Stimulated activated CD8-positive, alpha-beta memory T cell treated with anti-CD3 and anti-CD28 coated beads, Interleukin-12 subunit alpha, Interleukin-12 subunit beta, amount 100 ng/mL, for 1 hour (primary cell): ENCODE measurements at places on chromosomes 5 and 9.

- no peak for DNase-seq
These were observed 145.8 kb downstream of the GIN1 start for GRCh38 chr5:102974177-102974576.

DNA sequence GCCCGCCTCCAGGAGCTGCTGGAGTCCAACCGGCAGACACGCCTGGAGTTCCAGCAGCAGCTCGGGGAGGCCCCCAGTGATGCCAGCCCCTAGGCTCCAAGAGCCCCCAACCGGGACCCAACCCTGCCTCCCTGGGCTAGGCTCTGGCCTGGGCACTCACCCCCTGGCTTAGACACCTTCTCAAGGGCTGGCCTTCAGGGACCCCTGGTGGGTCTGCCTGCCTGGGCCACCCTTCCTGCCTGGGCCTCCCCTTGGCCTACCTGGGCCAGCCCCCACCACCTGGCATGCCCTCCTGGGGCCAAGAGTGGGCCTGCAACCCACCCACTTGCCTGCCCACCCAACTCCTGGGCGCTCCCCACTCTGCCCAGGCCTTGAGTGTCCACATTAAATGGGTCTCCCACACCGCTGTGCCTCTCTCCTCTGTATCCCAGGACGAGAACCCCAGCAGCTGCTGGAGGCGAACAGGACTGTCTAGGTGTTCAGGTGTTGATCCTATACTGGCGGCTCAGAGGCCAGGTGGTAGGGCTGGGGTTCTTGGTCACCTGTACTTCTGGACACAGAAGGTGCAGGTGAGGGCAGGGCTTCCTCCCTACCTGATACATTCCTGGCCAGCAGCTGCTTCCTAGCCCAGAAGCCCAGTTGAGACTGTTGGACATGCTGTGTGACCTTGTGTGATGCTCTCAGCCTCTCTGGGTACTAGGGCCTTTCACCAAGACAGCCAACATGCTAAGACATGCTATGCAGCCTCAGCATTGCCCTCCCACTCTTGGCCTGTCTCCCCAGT is 3.6 kb downstream of the BBLN start:
- no peak for DNase-seq

DNA sequence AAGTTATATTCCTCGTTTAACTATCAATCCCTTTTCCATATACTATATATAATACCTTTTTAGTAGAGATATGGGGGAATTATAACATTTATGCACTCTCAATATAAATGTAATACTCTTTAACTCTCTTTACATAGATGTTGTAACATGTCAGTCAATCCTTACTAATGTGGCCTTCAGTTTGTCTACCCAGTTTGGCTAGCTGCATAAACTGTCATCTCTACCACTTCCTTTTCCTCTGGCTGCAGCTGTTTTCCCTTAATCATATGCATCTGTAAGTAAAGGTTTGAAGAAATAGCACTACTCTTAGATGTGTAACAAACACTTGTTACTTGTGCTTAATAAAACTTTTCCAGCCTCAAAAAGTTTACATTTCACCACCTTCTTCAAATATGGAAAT is 13.4 kb downstream of the ABHD17B start:
- DNase-seq: no peak

- no peak for DNase-seq
These were observed 80.7 kb upstream of the TNFAIP8 start for GRCh38 chr5:119275146-119275545.

- no peak for DNase-seq
These were observed 183.2 kb downstream of the TMEM161B start for GRCh38 chr5:88085462-88085861.

DNA sequence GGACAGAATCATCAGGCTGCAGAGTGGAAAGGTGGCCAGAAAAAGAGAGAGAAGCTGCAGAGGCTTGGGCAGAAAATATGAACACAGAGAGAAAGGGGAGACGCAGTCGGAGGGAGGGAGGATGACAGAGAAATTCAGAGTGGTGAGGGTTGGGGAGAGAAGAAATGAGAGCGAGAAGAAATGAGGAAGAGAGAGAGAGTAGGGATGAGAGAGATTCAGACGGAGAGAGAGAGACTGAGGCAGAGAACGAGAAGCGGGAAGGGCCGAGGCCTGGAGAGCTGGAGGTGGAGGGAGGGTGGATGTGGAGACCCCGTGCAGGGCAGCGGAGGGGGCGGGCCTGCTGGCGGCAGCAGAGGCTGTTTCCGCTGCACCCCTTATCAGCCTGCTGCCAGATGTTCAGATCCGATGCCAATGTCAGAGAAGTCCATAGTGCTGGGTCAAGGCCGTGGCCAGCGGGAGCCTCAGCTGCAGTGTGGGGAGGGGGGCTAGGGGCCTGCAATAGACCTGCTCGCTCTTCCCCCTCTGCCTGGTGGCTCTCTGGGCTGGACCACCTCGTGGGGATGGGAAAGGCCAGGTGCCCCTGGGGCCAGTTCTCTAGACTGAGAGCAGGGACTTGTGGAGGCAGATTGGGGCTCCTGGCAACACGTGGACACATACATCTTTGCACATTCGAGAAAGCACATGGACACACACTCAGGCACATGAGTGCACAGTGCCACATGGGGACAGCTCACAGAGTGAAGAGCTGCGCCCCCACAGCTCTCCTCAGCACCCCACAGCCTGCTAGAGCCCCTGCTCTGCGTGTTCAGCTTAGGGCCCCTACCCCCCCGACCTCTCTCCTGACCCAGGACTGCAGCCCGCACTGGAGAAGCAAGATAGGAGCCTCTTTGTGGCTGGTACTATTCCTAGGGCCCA is 4.9 kb upstream of the NR5A1 start:
- no peak for DNase-seq

- DNase-seq: no peak
These were observed 502.8 kb downstream of the NTRK2 start for GRCh38 chr9:85172001-85172978.

DNA sequence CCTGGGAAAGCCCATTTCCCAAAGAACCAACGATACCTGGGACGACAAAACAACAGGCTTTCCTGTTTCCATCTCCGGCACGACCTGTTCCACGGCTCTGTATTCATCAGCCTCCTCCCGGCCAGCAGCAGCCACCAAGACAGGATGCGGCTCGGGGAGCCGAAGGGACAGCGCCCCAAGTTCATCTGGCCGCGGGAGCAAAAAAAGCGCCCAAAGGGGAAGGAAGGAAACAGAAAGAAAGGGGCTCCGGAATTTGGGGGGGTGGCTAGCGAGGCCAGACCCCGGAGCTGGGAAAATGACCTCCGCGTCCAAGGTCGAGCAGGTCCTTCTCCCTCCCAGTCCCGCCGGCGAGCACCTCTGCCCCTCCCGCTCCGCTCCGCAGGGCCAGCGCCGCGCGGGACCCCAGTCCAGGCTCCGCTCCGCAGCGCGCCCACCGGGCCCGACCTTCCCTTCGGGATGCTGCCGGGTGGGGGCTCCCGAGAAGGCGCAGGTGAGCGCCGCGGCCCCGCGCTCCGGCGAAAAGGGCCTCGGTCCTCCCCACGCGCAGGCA is 608 bp downstream of the ELOVL7 start:
- no peak for DNase-seq

DNA sequence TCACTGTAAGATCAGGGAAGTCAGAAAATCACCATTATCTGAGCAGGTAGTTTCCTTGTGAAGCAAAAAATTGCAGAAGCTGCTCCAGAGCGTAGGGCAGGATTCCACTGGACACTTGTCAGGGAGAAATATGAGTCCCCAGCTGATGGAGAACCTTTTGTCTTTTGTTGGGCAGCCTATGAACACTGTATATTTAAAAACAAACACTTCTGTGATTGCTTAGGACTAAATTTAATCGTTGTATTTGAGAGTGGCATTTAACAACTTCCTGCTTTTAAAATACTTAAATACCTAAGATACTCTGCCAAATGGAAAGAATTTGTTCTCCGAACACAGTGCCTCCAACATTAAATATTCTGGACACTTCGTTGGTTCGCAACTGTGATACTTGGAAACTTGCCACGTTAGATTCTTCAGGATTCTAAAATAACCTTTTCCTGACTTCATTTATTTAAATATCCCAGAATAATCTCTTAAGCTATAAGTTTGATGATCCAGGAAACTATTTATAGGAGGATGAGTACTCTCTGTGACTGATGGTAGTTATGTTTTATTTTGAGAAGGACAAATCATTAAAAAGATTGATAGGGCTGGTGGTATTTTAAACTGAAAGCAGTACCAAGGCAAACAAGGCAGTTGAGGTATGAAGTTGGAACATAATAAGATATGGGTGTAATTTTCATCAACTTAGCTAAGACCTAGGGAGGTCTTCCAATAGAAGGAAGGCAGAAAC is 2.7 kb upstream of the HSPA4 start:
- DNase-seq: no peak

- no peak for DNase-seq
These were observed 59.9 kb downstream of the GABRA6 start for GRCh38 chr5:161745392-161745791.

GRCh38 chr9:21565155-21565554 is 83.0 kb upstream of the IFNE start:
- no peak for DNase-seq

GRCh38 chr9:113220467-113221002 is 542 bp downstream of the FKBP15 start:
- DNase-seq: no peak

DNA sequence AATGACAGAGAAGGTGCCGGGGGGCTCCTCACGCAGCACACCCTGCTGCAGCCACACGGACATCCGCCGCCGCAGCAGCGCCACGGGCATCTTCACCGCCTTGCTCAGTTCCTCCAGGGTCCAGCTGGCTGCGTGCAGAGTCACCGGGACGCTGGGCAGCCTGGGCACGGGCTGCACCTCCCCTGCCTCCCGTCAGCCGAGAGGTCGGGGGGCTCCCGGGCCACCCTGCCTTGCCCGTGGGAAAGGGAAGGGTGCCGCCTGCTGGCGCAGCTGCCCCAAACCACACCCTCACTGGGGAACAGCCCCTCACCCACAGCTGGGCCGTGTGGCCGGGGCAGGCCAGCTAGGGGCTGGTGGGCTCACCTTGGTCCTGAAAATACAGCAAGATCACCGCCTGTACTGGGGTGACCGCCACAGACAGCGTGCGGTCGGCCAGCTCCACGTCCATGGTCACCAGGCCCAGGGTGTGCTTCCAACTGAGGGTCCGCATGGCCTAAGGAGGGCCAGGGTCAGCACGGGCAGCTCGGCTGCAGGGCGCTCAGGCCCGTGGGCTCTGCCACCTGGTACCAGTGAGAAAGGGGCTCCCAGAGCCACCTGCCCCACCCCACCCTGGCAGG is 3.6 kb upstream of the TMEM210 start:
- no peak for DNase-seq

DNA sequence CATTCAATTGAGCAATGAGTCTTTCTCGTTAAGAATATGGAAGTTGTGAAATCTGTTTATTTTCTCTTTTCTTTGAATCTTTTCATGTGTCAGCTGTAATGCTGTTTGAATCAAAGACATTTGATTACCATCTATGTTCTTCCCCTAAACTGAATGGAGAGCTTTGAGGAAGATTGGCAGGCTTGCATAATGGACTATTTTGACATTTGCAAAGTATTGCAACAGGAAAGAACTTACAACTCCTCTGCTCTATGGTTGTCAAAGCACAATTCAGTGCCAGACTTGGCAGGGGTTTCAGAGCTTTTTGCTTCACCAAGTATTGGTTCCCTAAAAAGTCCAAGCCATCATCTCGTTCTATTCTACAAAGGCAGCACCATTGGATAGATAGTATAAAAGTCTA is 549.0 kb upstream of the NUDT12 start:
- no peak for DNase-seq

- no peak for DNase-seq
These were observed 25.8 kb upstream of the HMCN2 start for GRCh38 chr9:130239741-130240241.

DNA sequence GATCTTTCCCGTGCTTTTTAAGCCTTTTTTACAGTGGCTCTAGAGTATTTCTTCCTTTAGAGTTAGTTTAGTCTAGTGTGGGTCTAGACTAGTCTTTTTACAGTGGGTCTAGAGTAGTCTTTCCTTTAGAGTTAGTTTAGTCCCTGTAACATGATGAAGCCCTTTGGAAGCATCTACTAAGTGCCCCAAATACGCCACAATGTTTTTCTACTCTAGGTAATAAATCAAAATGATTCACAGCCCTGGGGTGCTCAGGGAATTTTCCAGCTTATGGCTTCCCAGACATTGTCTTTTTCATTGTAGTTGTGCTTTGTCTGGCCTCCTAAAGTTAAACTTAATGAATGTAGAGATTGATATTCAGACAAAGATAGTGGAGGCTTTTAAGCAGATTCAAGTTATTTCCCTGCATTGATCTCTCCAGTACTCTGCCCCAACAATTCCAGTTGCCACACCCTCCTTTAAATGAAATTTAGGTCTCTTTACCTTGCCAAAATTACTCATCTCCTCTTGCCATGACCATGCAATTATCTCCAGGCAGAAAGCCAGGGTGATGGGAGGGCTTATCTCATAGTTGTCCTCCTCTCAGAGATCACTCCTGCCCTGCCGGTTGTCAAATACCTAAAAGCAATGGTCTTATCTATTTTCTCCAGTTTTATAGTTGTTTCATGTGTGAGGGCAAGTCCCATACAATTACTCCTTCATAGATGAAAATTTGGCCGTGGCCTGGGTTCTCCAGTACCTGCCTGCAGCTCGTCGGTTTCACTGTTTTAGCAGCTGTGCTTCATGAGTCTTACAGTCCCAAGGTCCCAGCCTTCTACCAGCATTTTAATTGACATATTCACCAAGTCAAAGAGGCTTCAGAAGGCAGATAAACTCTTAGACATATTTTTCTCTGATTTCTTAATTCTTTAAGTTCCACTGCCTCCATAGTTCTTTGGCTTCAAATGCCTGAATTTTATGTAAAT is 794.0 kb upstream of the COX7C start:
- no peak for DNase-seq

GRCh38 chr5:160824301-160825001 is 27.6 kb downstream of the ATP10B start:
- no peak for DNase-seq

GRCh38 chr9:124450931-124451661 is 845 bp downstream of the ADGRD2 start:
- no peak for DNase-seq

DNA sequence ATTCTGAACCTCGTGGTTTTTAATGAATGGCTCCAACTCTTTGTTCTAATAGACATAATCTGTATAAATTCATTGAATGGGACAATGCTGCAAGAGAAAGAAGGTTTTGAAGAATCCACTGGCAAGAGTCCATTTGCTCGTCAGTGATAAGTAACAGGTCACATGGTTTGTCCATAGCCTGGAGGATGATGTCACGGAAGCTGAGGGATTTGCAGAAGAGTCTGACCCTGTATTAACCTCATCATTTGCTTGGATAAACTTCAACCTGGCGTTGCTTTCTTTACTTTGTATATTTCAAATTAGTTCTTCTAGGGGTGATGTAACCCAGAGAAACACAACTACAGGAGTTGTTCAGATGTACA is 197.4 kb downstream of the GAS1 start:
- DNase-seq: no peak

- no peak for DNase-seq
These were observed 283.6 kb downstream of the ELAVL2 start for GRCh38 chr9:23542438-23542837.
